ENCODE measurements at places on chromosomes 2 and 18. TPM values are rescaled to one million over a fixed set of nuclear protein-coding genes. Genes with fewer than 3 reads are reported as not detected.

The SPATA3 gene
- total RNA-seq: not detected

DNA sequence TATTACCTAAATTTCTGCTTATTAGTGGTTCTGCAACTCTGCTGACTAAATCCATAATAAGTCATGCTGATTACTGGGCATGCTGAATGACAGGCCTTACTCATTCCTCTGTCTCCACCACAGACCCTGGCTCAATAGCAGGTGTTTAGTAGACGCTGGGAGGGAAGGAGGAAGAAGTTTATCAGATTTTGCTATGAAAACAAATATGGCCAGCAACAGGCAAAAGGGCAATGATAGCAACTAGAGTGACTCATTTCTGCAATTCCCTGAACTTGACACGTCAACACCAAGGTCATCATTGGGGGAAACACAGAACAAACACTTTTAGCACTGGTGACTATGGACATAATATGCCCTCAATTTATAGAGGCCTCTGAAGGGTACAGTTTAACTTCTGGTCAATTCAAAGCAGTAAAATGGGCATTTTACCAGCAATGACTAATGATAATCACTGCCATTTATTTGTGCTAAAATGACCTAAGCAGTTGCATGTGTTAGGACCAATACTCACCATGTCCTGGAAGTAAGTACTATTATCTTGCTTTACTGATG lies 35.2 kb downstream of the TMEM163 start:
- peak; percentile 24 for DNase-seq

DNA sequence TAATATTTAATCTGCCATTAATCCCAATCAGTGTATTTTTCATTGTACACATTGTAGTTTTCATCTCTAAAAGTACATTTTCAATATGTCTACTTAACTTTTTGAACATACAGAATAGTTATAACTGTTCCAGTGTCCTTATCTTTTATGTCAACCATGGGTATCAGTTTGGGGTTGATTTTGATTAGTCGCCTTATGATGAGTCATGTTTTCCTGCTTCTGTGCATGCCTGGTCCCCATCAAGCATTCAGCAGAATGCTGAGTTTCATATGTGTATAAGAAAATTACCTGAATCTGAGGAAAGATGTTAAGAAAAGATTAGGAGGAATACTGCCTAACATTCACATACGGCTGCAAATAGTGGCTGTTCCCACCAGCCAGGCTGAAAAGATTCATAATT lies 17.7 kb downstream of the SPDYA start:
- no peak for DNase-seq

DNA sequence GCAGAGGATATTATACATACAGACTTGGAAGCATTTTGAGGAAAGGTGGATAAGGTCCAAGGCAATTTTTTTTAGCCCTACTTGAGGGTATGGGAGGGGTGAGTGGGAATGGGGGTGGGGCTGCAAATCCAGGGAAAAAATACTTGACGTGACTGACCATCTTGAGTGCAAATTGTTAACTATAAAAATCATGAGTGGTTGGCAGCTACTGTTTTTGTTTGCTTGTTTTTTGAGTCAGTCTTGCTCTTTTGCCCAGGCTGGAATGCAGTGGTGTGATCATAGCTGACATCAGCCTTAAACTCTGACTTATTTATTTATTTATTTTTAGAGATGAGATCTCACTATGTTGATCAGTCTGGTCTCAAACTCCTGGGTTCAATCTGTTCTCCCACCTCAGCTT lies 458.8 kb downstream of the PIK3C3 start:
- no peak for DNase-seq

- no peak for DNase-seq
These were observed 419.6 kb downstream of the DLGAP1 start for GRCh38 chr18:4035521-4035920.

GRCh38 chr2:224009605-224010315 lies 29.3 kb downstream of the SERPINE2 start:
- no peak for DNase-seq

GRCh38 chr18:62496262-62496661 lies 26.6 kb upstream of the ZCCHC2 start:
- no peak for DNase-seq

DNA sequence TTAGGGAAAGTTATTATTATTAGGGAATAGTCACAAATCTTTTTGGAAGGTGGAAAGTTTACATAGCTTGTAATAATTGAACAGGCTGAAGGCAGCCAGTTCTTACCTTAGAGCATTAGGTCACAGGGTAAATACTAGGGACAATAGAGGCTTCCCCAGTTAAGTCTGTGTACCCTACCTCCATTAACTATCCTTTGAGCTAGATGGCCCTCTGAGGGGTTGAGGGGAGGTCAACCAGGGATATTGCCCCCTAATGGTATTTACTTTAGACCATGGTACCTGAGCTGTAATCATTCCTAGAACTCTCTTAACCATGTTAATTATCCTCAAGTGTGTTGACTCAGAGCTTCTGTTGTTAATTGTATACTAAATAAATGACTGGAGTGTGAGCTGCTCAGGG lies 120.5 kb upstream of the SCN7A start:
- DNase-seq: no peak

GRCh38 chr2:128799730-128800129 lies 481.1 kb upstream of the HS6ST1 start:
- no peak for DNase-seq
